ENCODE measurements at places on chromosomes 5 and 9.
A peak's percentile ranks its signal among the peaks of the same experiment; 100 is the strongest.

DNA sequence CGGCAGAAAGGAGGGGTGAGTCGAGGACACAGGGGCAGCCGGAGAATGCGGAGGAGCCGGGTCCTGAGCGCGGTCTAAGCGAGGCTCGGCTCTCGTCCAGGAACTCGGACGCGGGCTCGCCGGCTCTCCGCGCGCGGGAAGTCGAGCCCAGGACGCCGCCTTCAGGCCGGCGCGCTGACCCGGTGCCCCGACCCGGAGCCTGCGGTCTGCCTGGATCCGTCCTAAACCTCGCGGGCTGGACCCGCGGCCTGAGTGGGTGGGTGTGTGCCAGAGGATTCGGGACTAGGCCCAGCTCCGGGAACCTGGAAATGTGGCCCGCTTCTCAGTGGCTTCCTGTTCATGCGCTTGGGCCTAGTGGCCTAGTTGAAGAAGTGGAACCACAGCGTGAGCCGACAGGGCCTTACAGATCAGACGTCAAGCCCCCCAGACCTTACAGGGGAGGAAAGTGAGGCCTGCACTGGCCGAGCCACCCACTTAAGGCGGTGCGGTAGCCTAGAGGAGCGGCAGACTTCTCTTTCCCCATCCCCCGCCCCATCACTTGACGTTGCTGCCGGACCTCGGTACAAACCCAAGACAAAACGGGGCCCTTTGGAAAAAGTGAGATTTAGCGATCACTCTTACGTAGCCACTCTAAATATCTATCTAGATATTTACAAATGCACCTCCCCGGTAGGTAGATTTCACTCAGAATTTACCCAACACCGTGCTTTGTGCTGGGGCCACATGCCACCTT lies 1.2 kb downstream of the CDKN2B-AS1 start:
- DNase-seq, result peak; percentile 62

- DNase-seq, result no peak
Observed at GRCh38 chr5:173673295-173674101, 57.0 kb upstream of the BOD1 start.

GRCh38 chr9:95138474-95138873 lies 179.0 kb downstream of the FANCC start:
- no peak for DNase-seq

DNA sequence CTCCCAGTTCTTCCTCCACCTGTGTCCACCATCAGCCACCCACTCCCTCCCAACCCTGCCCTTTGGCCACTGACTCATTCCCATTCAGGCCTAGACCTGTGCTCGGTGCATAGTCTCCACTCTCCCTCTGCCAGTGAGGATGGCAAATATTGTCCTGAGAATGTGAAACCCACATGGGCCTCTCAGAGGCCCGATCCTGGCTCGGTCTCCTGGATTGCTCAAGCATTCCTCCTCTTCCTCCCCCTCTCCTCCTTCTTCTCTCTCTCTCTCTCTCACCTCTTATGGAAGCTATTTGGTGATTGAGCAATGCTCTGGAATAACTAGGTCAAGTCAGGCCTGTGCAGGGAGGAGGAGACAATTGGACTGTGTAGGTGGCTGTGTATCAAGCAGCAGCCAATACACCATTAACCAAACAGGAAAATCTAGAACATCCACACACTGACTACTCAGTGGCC lies 99.9 kb downstream of the KLF4 start:
- no peak for DNase-seq

DNA sequence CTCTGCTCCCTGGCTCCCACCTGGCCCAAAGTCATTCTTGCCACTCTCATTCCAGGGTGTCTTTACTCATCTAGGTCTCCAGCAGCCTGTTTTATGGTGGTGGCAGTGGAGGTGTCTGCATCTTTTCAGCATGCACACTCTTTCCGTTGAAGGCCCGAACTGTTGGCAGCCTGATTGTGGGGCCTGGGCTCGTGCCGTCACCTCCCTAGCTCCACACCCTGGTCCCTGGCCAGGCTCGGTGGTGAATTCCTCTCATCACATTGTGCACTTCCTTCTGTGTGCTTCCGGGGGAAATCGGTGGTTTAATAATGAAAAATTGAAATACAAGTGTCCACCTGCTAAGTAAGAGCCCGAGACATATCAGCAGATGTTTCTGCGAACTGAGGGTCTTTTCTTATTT lies 214.3 kb downstream of the TRIO start:
- no peak for DNase-seq

- DNase-seq, result no peak
Observed at GRCh38 chr9:26760675-26761074, 131.9 kb downstream of the CAAP1 start.

GRCh38 chr9:14164908-14165307 lies 149.0 kb downstream of the NFIB start:
- DNase-seq, result no peak

DNA sequence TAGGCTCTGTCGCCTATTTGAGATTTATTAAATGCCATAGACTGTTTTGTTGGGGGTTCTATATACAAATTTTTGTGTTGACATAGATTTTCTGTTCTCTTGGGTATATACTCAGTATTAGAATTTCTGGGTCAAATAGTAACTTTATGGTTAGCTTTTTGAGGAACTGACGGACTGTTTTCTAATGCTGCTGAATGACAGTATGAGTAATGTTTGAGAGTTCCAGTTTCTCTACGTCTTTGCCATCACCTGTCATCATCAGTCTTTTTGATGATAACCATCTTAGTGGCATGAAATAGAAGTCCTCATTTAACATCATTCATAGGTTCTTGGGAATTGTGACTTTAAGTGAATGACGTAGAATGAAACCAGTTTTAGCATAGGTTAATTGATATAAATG lies 60.1 kb downstream of the CCDC171 start:
- DNase-seq, result no peak

GRCh38 chr5:117131048-117131679 lies 556.5 kb upstream of the SEMA6A start:
- no peak for DNase-seq

- DNase-seq, result no peak
Observed at GRCh38 chr5:523441-524222, 617 bp downstream of the SLC9A3 start.

DNA sequence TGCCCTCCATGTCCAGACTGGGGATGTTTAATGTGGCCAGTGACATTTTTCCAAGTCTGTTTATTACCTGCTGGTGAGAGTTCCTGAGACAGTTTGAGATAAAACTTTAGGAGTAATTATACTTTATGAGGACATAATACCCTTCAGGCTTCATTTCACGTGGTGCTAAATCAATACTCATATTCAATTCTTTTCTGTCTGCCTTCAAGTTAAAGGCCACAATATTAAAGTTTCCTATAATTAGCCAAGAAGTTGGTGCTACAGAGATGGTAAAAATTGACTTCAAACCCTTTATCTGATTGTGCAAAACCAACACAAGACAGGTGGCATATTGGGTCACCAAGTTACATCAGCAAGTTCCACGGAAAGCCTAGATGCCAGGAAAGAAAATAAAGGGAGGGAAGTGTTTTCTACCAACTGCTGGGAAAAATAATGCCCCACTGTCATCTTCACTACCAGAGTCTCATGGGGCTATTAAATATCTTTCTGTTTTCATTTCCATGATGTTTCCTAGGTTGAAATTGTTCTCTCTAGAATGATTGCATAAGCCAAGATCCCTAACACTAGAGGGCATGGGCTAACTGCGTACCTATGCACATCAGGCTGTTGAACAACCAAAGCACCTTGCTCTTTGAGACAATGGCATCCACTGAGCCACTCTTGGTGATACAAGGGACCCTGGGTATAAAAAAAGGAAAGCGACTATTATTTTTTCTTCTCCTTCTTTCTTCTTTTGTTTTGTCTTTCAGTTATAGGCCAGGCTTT lies 68.7 kb downstream of the INSYN2B start:
- DNase-seq, result no peak

- no peak for DNase-seq
Observed at GRCh38 chr5:33363537-33363936, 77.2 kb upstream of the TARS1 start.

- no peak for DNase-seq
Observed at GRCh38 chr5:115196161-115196560, 26.5 kb upstream of the TRIM36 start.

DNA sequence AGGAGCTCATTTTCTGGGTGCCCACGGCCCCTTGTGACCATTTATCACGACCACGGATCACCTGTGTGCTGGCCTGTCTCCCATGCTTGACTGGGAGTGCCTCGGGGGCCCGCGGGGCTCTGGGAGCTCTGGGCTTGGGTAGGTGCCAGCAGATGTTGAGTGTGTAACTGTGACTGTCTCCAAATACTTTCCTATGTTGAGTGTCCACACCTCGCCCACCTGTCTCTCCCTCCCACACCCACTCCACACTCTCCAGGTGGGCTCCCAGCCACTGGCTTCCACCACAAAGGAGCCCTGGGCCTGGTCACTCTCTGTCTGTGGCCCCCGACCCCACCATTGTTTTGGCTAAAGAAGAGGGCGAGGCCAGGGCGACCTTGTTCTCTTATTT lies 196.4 kb downstream of the CDK5RAP2 start:
- DNase-seq, result no peak

Measured in natural killer cell treated with Interleukin-12 subunit alpha and Interleukin-12 subunit beta and Interleukin-15 and Interleukin-18, amount 100 ng/mL, for 72 hours (primary cell).